ENCODE measurements at places on chromosomes 5 and 9. TPM values are rescaled to one million over a fixed set of nuclear protein-coding genes. Genes with fewer than 3 reads are reported as not detected.

DNA sequence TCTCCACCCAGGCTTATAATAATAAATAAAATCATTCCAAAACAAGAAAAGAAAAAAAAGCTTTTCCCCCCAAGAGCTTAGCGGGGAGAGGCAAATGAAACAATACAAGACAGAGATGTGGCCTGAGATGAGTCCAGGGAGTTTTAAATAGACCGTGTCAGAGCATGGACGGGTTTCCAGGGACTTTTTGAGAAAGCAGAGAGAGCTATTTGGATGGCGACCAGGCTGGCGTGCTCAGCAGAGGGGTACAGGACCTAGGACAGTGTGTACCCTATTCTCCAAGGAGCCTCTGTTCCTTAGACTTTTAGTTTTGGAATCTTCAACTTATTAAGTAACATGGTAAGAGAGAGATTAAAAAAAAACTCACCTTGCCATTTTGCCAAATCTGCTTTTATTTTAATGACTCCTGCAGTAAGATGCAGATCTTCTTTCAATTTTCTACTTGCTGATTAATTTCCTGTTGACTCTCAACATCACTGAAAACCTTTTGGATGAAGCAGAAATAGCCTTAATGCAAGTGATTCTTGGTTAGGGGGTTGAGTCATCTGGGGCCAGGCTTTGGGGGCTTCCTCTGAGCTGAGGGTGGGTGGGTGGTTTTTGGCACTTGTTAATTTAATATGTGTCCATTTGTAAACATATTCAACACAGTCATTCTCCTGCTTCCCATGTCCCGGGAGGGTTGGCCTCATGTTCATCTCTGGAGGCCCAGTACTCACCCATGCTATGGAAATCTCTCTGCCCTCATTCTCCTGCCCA lies 49.6 kb upstream of the OSMR start:
- H3K4me1 ChIP-seq, result peaks cover 39% of the 10 kb centered on the region
- no peaks in the 10 kb centered on the region for H3K27me3 ChIP-seq
- DNase-seq, result no peak

The SLC6A19 gene
- total RNA-seq, result not detected

DNA sequence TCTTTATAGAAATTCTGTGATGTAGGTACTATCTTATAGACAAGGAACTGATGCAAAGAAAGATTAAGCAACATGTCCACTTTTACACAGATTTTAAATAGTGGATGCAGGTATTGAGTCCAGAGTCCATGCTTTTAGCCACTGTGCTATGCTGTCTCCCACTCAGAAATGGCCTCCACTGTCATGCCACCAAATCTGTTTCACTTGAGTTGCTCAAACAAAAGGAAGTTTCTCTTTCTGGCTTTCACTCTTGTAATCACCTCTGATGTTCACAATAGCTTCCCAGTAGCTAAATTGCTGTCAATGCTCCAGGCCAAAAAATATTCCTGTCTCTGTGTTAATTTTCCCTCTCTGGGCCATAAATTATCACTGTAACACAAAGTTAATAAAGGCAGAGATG lies 77.0 kb upstream of the RASA1 start:
- no peak overlapping the region for H3K27ac ChIP-seq
- no peak overlapping the region for H3K4me3 ChIP-seq
- H3K4me1 ChIP-seq, result no peaks in the 10 kb centered on the region
- no peak for DNase-seq
- H3K36me3 ChIP-seq, result no peaks in the 10 kb centered on the region

The ARSI gene
- total RNA-seq, result not detected

- no peaks in the 10 kb centered on the region for H3K36me3 ChIP-seq
- H3K4me1 ChIP-seq, result peaks cover 28% of the 10 kb centered on the region
- H3K27ac ChIP-seq, result no peak overlapping the region
Observed at GRCh38 chr5:1007681-1008450, 736 bp upstream of the NKD2 start.

- no peak overlapping the region for H3K4me3 ChIP-seq
- DNase-seq, result no peak
- H3K27me3 ChIP-seq, result no peaks in the 10 kb centered on the region
- H3K4me1 ChIP-seq, result no peaks in the 10 kb centered on the region
- H3K27ac ChIP-seq, result no peak overlapping the region
Observed at GRCh38 chr9:86771420-86771819, 175.9 kb downstream of the GAS1 start.

DNA sequence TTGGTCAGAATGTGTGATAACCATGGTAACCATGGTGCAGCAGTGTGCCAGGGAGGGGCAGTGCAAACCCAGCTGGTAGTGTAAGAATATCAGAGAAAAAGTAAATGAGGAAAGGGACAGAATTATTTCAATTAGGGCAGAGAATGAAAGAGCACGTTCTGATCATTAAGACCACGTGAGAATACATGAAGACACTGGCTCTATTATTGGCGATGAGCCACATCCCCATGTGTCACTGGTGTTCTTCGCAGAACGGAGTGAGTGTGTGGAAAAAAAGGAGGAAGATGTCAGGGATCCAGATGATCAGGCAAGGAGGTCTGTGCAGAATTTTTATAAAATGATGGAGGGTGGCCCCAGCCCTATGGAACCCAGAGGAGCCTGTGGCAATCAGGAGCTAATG lies 315.5 kb downstream of the SEMA5A start:
- no peak overlapping the region for H3K27ac ChIP-seq
- H3K4me3 ChIP-seq, result no peak overlapping the region
- DNase-seq, result no peak
- H3K27me3 ChIP-seq, result no peaks in the 10 kb centered on the region

The SEMA5A gene
- total RNA-seq, result 41.4 TPM

DNA sequence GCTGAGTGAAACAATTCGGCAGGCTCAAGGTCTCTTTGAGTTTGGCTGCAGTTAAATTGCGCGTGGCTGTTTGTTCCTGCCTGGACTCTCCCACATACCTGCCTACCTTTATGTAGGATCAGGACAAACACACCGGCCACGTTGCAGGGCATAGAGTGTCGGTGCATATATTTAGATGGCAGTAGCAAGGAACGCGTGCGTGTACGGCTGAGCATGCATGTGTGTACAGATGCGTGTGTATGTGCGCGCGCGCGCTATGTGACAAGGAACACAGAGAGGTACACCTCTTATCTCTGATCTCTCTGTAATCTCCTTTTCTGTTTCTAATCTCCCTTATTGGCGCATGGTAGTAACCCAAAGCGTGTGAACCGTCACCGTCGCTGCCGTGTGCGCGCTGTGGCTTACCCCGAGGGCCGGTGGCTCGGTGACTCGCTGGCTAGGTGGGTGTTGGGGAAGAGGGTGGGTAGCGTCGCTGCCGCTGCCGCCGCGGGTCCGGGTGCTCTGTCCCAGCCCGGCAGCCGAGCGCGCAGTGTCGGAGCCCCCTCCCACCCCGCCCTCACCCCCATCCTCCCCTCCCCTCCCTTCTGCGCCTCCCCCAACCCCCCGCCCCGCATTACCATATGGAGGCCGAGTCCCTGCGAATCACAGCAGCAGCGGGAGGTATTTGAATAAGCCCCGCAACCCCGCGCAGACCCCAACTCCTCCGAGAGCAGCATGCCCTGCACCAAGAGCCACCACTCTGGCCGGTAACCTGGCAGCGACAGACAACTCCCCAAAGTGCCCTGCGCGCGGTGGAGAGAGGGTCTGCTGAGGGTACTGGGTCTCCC lies 204.8 kb downstream of the MEF2C start:
- peaks cover 99% of the 10 kb centered on the region for H3K27me3 ChIP-seq
- DNase-seq, result no peak
- H3K27ac ChIP-seq, result no peak overlapping the region
- H3K36me3 ChIP-seq, result no peaks in the 10 kb centered on the region
- no peak overlapping the region for H3K4me3 ChIP-seq

The HK3 gene
- total RNA-seq, result 18.7 TPM

The GRAMD2B gene
- total RNA-seq, result 42.4 TPM

- no peaks in the 10 kb centered on the region for H3K36me3 ChIP-seq
- peak; percentile 19 for DNase-seq
- H3K4me1 ChIP-seq, result peaks cover 42% of the 10 kb centered on the region
- H3K4me3 ChIP-seq, result peak overlapping the region; percentile 7
Observed at GRCh38 chr9:125513668-125514413, 193.2 kb downstream of the MAPKAP1 start.

DNA sequence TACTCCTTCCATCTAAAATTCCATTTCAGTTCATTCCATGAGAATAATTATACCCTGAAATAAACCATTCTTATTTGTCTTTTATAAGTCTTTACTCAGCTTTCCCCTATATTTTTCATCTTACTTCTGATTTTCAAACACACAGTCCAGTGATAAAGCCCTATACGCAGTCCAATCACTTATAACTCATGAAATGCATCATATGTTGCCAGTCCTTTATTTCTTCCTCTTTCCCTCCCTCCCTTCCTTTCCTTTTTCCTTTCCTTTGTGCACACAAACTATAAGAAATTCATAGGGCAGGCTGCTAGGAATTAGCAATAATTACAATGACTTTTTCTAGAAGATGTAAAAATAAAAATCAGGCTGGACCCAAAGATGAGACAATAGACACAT lies 58.8 kb upstream of the RPS23 start:
- H3K36me3 ChIP-seq, result no peaks in the 10 kb centered on the region
- H3K27ac ChIP-seq, result no peak overlapping the region
- H3K4me1 ChIP-seq, result peaks cover 50% of the 10 kb centered on the region

Data from heart right ventricle (tissue), 16 donors.